ENCODE measurements at places on chromosomes 6 and 20.

- no peak for DNase-seq
These were observed 118.3 kb upstream of the ECI2 start for GRCh38 chr6:4253604-4254231.

GRCh38 chr6:98384801-98385200 lies 449.6 kb upstream of the POU3F2 start:
- no peak for DNase-seq

GRCh38 chr6:122061855-122062254 lies 337.6 kb upstream of the HSF2 start:
- DNase-seq: no peak

- no peak for DNase-seq
These were observed 49.4 kb upstream of the COL10A1 start for GRCh38 chr6:116175344-116175743.

DNA sequence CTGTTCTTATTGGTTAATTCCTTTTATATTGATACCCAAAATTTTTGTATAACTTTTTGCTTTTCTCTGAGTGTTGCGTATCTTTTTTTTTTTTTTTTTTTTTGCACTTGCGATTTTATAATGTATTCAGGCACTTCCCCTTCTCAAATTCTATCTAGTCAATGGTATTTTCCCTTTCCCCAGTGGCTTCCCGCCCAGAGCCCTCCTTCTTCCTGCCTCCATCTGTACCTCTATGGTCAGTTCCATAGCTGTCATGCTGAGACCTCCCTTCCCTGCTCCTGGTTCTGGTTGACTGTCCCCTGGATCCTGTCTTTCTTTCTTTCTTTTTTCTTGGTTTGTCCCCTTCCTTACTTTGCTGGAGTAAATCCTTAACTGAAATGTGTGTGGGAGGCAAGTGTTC lies 94.7 kb downstream of the RNF144B start:
- DNase-seq: no peak

GRCh38 chr6:44000164-44000842 lies 126.9 kb downstream of the MRPL14 start:
- DNase-seq: peak; percentile 73

DNA sequence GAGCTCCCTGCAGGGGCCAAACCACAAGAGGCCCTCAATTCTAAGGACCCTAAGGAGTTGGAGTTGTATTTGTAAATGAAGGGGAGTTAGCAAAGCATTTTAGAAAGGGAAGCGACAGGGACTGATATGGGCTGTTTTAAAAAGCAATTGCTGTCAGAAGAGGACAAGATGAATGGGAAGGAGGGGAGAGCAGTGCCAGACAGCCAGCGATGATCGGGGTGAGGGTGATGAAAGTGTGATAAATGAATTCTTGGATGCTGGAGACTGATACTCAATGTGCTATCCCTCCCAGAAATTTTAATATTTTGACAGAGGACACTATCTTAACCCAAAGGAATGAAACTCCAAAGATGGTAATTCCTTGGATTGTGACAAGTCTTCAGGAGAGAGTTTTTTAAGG lies 289.2 kb downstream of the CLIC5 start:
- no peak for DNase-seq

GRCh38 chr6:113495521-113495920 lies 361.6 kb upstream of the MARCKS start:
- no peak for DNase-seq

GRCh38 chr6:39822846-39823815 lies 31.0 kb downstream of the DAAM2 start:
- no peak for DNase-seq

DNA sequence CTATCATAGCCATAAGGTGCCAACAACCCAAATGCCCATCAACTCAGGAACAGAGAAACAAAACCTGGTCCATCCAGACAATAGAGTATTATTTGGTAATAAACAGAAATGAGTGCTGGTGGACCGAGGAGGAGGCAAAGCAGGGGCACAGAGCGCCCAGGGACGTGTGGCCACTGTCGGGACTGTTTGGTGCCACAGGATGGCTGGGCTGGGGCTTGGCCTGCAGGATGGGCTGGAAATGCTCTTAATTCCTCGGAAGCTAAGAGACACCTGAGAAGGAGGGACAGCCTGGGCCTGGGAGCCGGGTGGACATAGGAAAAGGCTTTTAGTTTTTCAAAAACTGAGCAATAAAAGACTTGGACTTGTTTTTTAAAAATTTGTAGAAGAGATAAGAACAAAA lies 216.4 kb downstream of the DLL1 start:
- DNase-seq: no peak

- no peak for DNase-seq
These were observed 10.8 kb upstream of the AKAP7 start for GRCh38 chr6:131124336-131125071.

DNA sequence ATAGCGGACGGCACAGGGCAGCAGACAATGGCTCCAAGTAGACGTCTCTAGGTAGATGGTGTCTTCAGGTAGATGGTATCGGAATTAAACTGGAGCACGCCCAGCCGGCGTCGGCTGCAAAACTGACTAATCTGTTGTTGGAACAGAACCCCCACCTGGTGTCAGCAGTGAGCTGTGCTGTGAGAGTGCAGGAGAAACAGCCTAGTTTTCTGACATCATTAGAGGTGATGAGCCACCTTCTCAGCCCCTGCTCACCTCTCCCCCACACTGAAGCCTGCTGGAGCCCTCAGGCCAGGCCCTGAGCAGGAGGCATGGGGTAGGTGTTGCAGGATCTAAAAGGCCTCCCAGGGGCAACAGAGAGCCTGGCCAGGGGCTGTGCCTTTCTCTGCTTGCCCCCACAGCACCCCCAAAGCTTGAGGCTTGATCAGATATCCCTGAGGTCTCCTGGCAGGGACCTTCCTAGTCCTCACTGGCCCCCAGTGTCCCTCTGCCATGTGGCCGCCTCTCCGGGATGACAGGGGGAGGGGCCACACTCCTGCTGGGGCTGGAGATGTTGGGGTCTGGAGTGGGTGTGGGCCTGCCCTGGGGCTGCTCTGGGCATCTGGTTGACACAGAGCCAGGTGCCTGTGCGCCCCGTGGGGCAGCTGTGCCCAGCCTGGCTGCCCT lies 6.9 kb upstream of the HELZ2 start:
- DNase-seq: peak; percentile 85

DNA sequence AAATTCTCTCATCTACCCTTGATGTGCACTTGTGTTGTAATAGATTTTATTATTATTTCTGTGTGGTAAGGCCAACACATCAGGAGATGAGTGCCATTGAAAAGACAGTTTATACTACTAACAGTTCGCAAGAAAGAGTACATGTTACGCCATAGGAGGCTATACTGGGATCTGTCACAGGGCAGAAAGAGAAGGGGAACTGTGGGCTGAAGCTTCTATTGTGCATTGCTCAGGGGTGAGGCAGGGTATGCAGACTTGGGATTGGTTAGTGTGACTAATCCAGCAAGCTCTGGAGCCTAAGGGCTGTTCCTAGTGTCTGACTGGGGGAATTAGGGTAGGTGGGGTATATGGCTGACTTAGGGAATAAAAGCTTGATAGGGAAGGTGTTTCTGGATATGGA lies 50.9 kb downstream of the GPR63 start:
- DNase-seq: no peak

DNA sequence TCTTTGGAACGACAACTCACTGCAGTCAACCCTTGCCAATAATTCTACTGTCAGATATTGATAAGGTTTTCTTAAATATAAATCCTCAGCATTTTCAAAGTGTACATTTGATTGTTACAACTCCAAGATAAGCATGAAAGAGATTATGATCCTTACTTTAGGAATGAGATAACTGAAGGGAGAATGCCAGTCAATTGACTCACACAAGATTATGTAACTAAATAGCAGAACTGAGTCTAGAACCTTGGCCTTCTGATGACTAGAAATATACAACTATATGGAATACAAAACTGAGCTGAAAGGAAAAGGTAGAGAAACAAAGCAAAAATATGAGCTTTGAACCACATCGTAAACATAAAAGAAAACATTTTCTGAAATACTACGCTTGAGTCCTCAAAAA lies 26.9 kb upstream of the STXBP5 start:
- DNase-seq: no peak

- no peak for DNase-seq
These were observed 15.8 kb downstream of the CAGE1 start for GRCh38 chr6:7373739-7374138.

DNA sequence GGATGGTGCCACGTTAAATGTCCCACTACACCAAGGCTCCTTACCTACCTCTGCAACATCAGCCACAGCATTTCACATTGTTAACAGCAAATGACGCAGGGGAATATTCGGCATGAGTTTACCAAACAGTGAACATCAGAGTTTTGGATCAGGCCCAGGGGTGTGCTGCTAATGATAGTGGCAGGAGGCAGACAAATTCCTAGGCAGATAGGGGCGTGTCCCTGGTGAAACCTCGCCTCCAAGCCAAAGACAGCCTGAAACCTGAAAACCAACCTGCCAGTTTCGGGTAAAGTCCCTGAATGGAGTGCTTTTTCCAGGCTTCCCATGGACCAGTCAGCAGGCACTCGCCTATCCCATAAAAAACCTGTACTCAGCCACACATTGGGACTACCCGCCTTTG lies 133.6 kb downstream of the SH3BGRL2 start:
- no peak for DNase-seq

DNA sequence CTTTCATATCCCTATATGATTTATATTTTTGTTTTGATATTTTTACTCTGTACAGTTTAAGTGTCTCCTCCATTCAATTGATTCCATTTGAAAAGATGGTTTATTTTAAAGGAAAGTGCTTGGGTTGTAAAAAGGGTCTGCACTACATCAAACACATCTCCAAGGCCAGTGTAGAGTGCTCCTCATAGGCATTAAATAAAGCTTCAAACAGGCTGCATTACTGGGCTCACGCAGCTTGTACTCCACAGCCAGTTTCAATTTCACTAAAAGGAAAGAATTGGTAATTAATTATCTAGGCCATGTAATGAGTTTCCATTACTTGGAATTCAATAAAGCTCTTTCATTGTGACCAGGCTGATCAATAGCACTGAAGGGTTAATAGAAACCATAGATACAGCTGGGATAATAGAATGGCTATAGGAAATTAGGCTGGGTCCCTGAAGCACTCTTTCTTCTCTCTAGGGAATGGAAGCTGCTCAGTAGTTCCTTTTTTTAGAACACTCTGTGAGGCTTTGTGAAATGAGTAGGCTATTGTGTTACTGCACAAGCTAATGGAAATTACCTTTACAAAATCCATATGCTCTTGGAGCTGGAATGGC lies 442.2 kb downstream of the RNF144B start:
- no peak for DNase-seq

- no peak for DNase-seq
These were observed 623 bp upstream of the SNX9 start for GRCh38 chr6:157822245-157823000.

DNA sequence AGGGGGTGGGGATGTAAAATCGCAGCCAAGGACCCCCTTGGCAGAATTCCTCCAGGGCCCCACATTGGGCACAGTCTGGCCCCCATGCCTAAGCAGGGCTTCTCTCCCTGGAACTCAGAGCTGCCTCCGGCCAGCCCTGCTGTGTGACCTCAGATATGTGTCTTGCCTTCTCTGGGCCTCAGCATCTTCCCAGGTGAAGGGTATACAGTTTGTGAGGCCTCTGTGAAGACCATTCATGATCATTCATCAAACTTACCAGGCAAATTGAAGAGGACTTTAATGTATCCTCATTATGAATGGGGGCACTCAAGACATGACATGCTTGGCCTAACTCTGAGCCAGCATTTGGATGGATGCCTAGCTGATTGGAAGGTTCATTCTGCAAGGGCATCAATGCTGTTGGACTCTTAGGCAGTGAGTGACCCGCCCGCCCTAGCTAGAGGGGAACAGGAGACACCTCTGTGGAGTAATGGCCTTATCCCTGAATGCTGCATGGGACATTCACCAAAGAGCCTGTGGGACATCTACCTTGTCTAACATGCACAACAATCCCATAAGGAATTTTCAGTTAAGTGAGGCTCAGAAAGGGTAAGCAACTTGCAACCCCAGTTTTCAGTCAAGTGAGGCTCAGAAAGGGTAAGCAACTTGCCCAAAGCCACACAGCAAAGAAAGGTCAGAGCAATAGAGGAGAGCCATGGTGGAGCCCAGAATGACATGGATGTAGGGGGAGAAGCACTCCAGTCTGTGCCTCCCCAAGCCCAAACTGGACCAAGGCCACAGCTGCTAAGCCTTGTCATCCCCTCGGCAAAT lies 535 bp downstream of the CCN5 start:
- DNase-seq: no peak

- DNase-seq: no peak
These were observed 2.0 kb downstream of the BTBD9 start for GRCh38 chr6:38637756-38638155.

GRCh38 chr20:31430568-31431115 lies 9.8 kb upstream of the DEFB123 start:
- no peak for DNase-seq

DNA sequence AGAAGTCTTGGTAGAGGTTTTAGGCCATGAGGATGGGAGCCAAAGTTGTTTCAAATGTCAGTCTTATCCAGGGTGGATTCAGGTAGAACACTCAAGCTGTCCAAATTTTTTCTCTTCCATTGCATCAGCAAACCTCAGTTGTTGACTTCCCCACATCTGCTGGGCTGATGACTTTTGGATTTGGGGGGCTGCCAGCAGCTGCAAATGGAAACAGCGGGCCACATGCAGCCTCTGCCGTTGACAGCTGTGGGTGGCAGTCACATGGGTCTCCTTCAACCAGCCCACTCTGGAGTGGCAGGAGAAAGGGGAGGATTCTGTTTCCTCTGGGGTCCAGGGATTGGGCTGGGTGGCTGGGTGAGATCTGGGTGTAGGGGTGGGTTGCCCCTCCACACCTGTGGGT lies 5.8 kb upstream of the MLN start:
- DNase-seq: no peak

- DNase-seq: no peak
These were observed 109.0 kb upstream of the COL21A1 start for GRCh38 chr6:56356426-56356825.

DNA sequence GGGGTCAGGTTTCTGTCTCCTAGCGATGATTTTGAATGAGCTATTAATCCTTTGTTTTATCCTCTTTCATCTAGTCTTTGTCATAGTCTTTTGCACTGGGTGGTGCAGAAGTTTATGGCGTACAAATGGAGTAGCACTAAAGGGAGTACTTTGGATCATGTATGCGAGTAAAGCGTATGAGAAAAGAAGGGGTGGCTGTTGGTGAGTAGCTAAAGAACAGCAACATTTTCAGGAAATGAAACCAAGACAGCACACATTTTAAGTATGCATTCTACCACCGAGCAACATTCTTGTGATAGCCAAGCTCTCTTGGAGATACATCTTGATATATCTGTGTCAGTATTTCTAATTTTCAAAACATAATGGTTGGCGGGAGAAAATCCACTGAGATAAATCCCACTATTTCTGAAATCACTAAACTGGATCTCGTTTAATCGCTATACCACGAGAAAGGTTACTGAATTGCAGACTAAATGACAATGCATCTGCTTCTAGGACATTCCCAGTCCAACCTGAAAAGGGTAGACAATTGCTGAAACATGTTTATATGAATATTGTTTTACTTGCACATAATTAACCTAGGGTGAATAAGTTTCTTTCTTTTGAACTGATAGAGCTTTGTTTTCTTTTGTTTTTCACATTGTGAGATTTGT lies 196.1 kb downstream of the TRIM27 start:
- no peak for DNase-seq

GRCh38 chr6:14920276-14920675 lies 325.6 kb upstream of the JARID2 start:
- no peak for DNase-seq
